Stimulated activated CD4-positive, alpha-beta T cell treated with anti-CD3 and anti-CD28 coated beads, Interleukin-12 subunit alpha, Interleukin-12 subunit beta, amount 100 ng/mL, for 4 hours (primary cell): ENCODE measurements at places on chromosomes 3 and 15.
A peak's percentile ranks its signal among the peaks of the same experiment; 100 is the strongest.

- DNase-seq = no peak
Measured at GRCh38 chr15:71111181-71111565, 4.1 kb upstream of the THSD4 start.

GRCh38 chr3:124927574-124928045 lies 6.9 kb downstream of the MUC13 start:
- DNase-seq = no peak

- DNase-seq = no peak
Measured at GRCh38 chr3:55458181-55458790, 28.8 kb downstream of the WNT5A start.

GRCh38 chr3:43862992-43863805 lies 172.5 kb downstream of the ABHD5 start:
- no peak for DNase-seq

GRCh38 chr15:44537735-44538240 lies 841 bp downstream of the EIF3J start:
- no peak for DNase-seq

DNA sequence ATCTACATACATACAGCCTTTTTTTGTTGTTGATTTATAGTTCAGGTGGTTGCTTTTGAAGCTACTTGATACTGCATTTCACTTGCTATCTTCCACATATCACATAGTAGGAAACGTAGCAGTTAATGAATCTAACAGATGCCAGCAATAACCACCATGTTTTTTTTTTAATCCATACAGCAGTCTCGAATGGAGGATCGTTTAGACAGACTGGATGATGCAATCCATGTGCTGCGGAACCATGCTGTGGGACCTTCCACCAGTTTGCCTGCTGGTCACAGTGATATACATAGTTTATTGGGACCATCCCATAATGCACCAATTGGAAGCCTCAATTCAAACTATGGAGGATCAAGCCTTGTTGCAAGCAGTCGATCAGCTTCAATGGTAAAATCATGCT lies 123.2 kb upstream of the CGNL1 start:
- DNase-seq = no peak

- DNase-seq = no peak
Measured at GRCh38 chr15:22889146-22889818, 50.8 kb downstream of the NIPA2 start.

- DNase-seq = no peak
Measured at GRCh38 chr15:72420576-72420975, 22.5 kb downstream of the TMEM202 start.

DNA sequence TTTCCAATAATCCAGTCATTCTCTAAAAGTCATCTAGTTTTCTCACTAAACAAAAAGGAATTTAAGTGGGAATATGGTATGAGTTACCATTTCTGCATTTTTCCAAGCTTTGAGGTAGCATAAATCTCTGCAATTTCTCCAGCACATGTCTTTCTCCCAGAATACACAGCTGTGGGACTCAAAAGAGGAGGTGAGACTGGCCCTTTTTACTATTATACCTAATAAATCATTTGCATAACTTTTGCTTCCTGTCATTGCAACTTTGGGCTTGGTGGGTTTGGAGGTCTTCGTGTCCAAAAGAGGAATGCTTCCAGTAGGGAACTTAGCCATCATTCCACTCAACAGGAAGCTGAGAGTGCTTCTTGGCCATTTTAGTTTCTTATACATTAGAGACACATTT lies 94.8 kb downstream of the FMN1 start:
- DNase-seq = no peak

GRCh38 chr3:140375002-140375401 lies 302.9 kb upstream of the TRIM42 start:
- no peak for DNase-seq

- no peak for DNase-seq
Measured at GRCh38 chr15:51460796-51461195, 119.3 kb downstream of the GLDN start.

DNA sequence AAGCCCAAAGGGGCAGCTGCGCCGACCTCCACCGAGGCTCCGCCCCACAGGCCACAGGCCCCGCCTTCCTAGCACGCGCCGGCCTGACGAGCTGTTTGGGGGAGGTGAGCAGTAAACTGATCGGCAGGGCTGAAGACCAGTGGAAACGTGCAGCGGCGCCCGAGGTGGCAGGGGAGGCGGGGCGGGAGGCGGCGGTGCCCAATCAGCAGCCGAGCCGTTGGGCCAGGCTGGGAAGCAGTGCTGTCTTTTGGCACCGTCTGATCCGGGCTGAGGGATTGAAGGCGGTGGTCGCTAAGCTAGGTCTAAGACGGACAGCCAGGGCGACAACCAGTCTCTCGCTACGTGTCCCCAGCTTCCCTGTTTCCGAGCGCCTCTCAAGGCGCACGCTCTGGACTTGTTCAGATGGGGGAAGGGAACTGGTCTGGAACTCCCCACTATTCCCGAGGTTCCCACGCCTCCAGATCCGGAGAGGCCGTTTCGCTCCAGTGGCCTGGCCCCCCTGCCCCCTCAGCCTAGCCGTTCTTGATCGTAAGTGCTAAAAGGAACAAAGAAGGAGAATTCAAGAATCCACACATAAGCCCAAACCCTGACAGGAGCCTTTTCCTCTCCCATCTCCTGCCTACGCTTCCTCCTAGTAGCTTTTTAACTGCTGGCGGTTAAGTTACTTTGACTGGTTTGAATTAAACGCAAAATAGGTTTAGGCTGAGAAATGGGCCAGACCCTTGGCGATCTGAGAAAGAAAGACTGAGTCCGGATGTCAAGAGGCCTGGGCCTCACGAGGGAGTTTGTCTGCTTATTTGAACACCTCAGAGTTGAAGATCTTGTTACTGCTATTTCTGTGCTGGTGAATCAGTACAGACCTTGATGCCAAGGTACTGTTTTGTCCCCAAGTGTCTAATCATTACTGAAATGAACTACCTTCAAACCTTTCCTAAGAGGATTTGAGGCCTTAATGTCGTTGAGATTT lies at the start of gene FMN1:
TSS of gene FMN1 (minus strand) at position 11 of the 967 bp plus-strand sequence. CDS start 39,800 bp downstream, outside the sequence.
- peak; percentile 90 for DNase-seq

- no peak for DNase-seq
Measured at GRCh38 chr15:89371228-89372044, 36.8 kb upstream of the POLG start.

GRCh38 chr3:116281313-116282143 lies 163.8 kb downstream of the LSAMP start:
- no peak for DNase-seq

- DNase-seq = no peak
Measured at GRCh38 chr15:93759629-93760028, 471.7 kb upstream of the MCTP2 start.

DNA sequence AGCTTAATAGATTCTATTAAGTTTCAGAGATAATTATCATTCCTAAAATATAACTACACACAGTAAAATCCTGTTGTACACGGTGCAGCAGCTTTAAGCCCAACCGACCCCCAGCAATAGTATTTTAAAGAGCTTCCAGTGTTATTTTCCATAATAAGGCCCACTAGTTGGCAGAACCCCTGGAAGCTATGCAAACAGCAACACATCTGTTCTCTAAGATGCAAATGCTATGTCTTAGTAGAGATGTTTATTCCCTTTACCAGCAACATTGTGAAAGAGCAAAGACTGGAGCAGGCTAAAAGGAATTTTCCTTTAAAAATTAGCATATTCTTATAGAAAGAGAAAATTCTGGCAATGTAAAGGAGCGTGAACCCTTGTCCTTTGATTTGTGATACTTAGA lies 819.7 kb upstream of the ALCAM start:
- DNase-seq = no peak

DNA sequence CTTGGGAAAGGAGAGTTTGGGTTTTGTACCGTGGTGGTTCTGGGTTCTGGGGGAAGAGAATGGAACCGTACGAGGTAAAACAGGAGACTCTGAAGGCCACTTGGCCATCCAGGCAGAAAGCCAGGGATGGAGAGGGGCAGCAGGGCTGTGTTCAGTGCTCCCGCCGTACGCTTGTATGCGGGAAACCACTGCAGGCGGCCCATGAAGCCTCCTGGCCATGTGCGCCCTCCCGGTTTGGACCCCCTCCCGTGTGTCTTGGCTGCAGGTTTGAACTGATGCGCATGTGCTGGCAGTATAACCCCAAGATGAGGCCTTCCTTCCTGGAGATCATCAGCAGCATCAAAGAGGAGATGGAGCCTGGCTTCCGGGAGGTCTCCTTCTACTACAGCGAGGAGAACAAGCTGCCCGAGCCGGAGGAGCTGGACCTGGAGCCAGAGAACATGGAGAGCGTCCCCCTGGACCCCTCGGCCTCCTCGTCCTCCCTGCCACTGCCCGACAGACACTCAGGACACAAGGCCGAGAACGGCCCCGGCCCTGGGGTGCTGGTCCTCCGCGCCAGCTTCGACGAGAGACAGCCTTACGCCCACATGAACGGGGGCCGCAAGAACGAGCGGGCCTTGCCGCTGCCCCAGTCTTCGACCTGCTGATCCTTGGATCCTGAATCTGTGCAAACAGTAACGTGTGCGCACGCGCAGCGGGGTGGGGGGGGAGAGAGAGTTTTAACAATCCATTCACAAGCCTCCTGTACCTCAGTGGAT lies 50.6 kb downstream of the PGPEP1L start:
- no peak for DNase-seq

GRCh38 chr3:190532731-190533203 lies 18.9 kb downstream of the IL1RAP start:
- no peak for DNase-seq

DNA sequence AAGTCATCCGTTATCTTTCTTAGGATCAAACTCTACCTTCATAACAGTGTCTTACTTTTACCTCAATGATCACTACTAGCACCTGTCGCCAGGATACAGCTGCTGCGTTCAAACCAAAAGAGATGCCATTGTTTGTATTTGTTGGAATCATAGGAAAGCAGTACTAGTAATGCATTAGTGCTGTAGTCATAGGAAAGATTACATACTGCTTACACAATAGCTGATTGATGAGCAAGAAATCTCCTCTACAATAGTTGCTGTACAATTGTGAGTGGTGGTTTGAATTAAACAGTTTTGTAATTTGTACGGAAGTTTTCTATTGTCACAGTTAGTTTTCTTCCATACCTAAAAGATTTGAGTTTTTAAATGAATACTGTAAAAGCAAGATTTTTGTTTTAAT lies 21.4 kb downstream of the ACAP2 start:
- DNase-seq = no peak

- DNase-seq = no peak
Measured at GRCh38 chr15:61182946-61183345, 46.2 kb downstream of the RORA start.

- DNase-seq = no peak
Measured at GRCh38 chr3:23438657-23439056, 235.5 kb downstream of the UBE2E2 start.

DNA sequence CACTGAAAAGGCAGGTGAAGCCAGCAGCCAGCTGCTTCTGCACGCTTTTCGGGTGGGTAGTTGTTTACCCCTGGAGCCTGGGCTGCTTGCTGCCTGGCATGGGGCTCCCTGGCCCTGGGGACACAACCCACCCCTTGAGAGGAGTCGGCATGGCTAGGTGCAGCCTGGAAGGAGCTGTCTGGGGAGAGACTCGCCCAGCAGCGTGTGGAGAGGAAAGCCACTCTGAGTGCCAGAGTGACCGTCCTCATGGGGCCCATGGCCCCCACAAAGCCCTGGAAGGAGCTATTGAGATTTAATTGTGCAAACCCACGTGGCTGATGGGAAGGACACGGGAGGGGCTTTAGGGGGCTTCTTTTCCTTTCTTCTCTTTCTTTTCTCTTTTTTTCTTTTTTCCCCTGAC lies 137.5 kb downstream of the OPA1 start:
- no peak for DNase-seq

DNA sequence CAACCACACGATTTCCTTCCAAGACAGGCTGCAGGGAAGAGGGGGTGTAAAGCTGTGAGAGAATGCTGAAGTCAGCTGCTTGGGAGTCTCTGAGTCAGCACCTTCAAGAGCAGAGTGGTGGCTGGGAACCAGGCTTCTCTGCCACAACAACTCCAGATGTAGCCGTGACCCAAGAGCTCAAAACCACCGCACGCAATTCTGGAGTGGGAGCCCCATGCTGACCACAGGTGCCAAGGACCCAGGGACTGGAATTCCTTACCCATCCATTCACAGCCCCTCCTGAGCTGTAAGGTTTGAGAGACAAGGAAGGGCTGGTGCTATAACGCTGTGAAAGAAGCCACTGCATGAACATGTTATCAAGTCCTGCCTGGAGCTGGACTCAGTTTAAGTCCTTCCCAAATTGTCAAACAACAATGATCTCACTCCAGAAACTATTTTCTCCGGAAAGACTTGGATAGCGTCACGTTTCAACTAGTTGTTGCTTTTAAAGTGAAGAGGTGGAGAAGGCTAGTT lies 61.4 kb downstream of the UMPS start:
- no peak for DNase-seq

- DNase-seq = no peak
Measured at GRCh38 chr3:94462931-94463330, 400.1 kb downstream of the NSUN3 start.

GRCh38 chr3:170417090-170417489 lies 1.6 kb upstream of the CLDN11 start:
- DNase-seq = no peak

- no peak for DNase-seq
Measured at GRCh38 chr3:43079536-43080332, 26.1 kb downstream of the POMGNT2 start.
